ENCODE measurements at places on chromosomes 7 and 10.
A peak's percentile ranks its signal among the peaks of the same experiment; 100 is the strongest.

- DNase-seq = no peak
Observed at GRCh38 chr7:34550996-34551395, 107.0 kb upstream of the NPSR1 start.

GRCh38 chr10:36185097-36185496 lies 543.0 kb upstream of the FZD8 start:
- no peak for DNase-seq

- peak; percentile 7 for DNase-seq
Observed at GRCh38 chr7:121530227-121531174, 134.4 kb upstream of the FAM3C start.

- DNase-seq = no peak
Observed at GRCh38 chr10:74816824-74817498, 9.4 kb upstream of the KAT6B start.

GRCh38 chr7:118281196-118281595 lies 56.7 kb downstream of the ANKRD7 start:
- no peak for DNase-seq

DNA sequence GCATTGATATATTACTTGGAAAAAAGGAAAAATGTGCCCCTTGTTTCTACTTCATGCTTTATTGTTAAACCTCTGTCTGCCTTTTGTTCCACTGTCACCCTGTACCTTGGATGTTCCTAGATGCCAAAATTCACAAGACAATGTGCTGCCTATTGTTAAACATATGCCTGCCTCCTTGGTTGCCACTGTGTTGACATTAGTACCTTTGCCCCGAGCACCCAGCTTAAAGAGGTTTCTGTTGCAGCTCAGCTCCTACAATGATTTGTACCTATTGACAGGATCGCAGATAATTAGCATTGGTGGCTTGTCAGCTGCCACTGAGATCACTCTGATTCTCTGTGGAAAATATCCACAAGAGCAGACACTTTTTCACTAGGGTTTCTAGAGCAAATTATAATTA lies 188.0 kb downstream of the KCND2 start:
- no peak for DNase-seq

DNA sequence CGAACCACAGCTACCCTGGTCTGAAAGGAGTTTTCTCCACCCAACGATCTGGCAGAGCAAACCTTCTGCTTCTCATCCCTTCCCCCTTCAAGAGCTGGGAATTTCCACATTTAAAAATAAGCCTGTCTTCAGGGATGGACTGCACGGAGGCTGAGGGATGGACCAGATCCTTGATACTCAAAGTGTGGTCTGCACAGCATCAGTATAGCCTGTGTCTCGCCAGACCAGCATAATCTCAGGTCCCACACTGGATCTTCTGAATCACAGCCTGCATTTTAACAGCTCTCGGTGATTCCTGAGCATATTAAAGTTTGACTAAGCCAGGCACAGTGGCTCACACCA lies 7.1 kb downstream of the KCNMA1 start:
- no peak for DNase-seq

DNA sequence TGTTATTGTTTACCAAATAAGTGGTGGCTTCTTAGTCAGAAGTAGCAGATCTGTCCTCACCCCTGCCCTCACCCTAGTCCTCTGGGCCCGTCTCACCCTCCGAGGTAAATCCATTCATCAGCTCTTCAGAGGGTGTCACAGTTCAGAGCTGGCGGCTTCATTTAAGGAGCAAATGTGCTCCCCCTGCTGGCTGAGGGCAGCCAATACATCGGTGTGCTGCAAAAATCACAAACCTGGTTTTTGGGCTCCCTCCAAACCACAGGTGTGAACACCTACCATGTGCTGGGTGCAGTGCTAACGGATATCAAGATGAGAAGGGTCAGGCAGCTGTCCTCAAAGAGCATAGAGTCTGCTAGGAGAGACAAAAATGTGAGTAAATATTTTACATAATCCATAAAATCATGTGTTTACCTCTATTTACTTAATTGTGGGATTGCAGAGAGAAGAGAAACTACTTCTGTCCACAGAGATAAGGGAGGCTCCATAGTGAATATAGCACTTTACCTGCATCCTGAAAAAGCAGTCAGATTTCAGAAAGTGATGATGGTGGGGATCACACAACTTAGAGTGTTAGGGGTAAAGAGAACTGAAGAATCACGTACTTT lies 15.5 kb upstream of the CRTAC1 start:
- peak; percentile 52 for DNase-seq

GRCh38 chr7:51774178-51774577 lies 457.6 kb upstream of the COBL start:
- DNase-seq = no peak

DNA sequence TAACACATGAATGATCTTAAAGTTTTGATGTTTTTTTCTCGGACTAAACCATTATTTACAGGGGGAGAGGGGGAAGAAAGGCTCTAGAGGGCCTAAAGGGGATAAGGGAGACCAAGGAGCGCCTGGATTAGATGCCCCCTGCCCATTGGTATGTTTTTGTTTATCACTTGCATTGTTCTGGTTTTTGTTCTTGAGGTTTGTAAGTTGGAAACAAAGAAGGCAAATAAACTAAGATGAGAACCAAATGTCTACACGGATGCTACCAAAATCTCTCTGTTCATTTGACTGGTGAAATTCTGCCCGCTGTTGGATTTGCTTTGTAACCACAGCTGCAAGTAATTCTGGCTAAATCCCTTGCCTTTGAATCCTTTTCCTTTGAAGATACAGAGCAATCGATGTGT lies 99.8 kb upstream of the MACROH2A2 start:
- DNase-seq = no peak

DNA sequence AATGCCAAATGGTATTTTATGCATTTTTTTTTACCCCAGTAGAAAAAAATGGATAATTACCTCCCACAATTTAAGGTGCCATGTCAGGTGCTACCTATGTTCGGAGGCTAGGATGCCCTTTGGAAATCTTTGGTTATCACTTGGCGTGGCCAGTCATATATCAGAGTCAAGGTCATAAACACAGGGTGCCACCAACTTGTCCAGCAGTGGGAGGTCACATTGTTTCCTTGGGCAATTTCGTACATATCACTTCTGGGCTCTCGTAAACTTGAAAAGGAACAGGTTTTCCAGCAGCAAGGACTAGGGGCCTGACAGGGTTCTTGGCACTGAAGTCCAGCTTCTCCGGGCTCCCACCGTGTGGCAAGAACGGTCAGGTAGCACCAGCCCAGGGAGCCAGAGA lies 48.0 kb upstream of the BHLHA15 start:
- DNase-seq = no peak

DNA sequence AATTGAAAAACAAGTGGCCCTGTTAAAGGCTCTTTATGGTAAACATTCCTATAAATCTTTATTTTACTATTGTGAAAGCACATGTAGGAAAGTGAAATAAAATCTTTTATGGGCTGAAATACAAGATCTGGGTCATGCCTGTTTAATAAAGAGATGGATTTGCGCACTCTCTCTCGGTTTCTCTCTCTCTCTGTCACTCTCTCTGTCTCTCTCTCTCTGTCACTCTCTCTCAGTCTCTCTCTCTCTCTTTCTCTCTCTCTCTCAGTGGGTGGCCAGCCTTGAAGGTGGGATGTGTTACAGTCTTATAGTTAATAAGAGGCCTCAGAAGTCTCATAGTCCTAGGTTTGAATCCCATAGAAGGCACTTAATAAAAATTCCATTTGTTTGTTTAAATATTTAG lies 2.4 kb downstream of the TAC1 start:
- no peak for DNase-seq

- no peak for DNase-seq
Observed at GRCh38 chr7:115477193-115477651, 553.3 kb downstream of the TFEC start.

- DNase-seq = no peak
Observed at GRCh38 chr7:49520951-49521350, 252.5 kb upstream of the VWC2 start.

Measured in activated CD4-positive, alpha-beta T cell treated with anti-CD3 and anti-CD28 coated beads for 4 hours (primary cell).